MM.1S (cell line): ENCODE measurements at places on chromosomes 3 and 15.
A peak's percentile ranks its signal among the peaks of the same experiment; 100 is the strongest.

DNA sequence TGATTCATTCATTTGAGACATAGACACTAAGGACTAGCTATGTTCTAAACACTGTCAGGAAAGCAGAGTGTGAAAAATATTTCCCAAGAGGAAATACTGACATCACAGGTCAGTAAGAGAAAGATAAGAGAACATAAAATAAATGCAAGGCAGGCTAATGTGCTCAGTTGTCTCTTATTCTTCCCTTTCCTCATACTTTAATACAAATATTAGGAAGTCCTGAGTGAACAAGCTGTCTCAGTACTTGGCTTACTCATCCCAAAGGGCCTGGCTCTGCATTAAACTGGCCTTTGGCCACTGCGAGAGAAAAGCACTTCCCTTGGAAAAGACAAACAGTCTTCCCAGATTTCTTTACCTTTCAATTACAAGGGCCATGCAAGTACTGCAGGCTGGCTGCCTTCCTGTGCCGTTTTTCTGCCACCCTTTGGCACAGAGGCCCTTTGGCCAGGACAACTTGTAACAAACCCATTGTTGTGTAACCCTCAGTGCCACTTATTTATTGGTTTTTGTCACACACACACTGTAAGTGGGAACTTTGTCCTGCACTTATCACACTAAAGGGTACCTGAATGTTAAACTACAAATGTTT lies 31.7 kb downstream of the EDC3 start:
- no peak for DNase-seq

- no peak for DNase-seq
Measured at GRCh38 chr15:50624616-50625168, 61.9 kb downstream of the TRPM7 start.

DNA sequence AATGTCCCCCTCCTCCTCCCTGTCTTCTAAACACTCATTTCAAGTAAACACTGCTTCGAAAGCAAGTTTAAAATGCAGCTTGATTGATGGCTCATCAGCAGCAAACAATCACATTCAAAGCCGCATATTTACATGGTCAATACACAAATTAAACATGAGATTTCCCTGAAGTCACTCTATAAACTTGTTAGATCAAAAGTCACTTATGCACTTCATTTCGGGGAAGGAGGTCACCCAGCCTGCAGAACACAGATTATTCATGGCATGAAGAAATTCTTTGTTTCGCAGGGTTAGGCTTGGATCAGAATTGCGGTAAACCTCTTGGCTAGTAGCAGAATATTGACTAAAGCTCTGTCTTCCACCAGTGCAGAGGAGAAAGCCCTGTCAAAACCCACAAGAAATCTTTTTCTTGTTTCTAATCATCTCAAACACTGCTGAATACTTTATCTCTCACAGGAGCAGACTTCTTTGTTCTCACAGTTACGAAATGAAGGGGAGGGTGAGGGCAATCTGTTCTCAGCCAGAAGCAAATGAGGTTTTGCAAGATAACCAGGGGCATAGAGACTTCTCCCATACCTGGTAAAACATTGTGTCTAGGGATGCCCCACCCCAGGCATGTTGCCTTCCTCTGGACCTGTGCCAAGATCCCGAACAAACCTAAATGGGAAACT lies 133.3 kb upstream of the CHL1 start:
- no peak for DNase-seq

DNA sequence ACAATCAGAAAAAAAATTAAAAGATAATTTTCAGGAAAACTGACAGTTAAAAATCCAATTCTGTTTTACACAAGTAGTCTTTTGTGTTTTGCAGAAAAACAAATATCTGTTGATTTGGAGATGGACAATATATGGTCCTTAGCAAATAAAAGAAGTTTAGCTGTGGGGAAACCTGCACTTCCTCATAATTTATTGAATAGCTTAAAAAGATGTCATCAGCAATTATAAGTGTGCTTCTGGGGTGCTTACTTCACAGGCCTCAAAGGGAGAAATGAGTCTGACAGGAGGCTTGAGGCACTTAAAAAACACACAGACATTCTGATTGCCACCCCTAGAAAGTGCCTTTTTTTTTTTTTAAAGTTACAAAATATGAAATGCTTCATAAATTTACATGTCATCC lies 31.6 kb upstream of the CERS3 start:
- no peak for DNase-seq

DNA sequence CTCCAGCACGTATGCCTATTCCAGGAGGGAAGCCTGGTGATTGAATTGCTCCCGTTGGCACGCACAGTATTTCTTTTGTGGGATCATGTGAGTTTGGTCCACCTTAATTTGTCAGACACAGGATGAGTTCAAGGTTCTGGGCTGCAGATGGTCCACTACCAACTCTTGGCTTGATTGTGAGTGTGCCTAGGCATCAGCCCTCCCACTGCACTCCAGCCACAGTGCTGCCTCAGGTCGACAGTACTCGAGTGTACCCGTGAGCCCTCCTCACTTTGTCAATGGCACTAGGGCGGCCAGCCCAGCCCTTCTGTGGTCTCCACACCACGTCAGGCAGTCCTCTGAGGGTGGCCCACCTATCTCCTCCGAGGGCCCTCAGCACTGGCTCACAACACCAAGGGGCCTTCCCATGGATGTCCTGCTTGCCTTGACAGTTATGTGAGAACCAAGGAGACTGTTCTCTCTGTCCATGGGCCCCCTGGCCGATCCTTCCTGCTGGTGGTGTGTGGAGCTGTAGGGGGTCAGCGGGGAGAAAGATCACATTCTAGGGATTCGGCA lies 30.2 kb downstream of the CHRD start:
- no peak for DNase-seq

- no peak for DNase-seq
Measured at GRCh38 chr3:143124601-143125520, 5.3 kb downstream of the CHST2 start.

GRCh38 chr3:16741890-16742289 lies 136.7 kb upstream of the DAZL start:
- no peak for DNase-seq

DNA sequence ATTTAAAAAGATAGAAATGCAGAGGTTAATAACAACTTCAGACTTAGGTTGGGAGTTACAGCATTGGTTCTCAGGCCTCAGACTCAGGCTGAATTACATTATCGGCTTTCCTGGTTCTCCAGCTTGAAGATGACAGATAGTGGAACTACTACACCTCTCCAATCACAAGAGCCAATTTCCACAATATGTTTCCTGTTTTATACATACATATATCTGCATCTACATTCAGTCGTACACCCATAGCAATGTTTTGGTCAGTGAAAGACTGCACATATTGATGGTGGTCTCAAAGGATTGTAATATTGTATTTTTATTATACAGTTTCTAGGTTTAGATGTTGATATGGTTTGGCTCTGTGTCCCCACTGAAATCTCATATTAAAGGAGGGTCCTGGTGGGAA lies 35.4 kb downstream of the AADACL2 start:
- no peak for DNase-seq

- no peak for DNase-seq
Measured at GRCh38 chr15:100726421-100727190, 124.2 kb downstream of the ASB7 start.

- no peak for DNase-seq
Measured at GRCh38 chr3:193829781-193830180, 236.8 kb downstream of the OPA1 start.

GRCh38 chr15:55907797-55908196 lies 85.6 kb downstream of the NEDD4 start:
- DNase-seq, result no peak

DNA sequence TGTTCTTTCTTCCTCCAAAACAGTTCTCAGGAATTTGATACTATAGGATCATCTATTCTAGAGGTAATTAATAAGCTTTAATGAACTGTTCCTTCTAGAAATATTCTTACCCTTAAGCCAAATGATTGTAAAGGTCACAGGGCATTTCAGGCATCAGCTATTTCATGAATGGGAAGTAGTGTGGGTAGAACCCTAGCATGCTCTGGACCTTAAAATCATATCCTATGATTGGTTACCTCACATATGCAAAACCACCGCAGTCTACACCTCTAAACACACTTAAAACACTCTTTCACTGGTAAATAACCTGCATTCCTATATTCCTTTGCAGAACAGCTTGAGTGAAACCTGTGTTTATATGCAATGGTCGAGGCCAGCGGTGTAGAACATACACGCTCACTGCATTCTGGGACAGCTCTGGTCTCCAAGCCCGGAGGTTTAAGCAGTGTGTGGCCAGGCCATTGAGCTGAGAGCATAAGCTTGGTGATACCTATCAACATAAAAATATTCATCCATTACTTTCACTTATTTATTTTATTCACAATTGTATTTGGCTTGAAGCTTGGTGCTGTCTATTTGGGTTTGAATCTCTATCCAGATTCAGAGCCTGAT lies 87.7 kb upstream of the RASGRP1 start:
- DNase-seq, result no peak

DNA sequence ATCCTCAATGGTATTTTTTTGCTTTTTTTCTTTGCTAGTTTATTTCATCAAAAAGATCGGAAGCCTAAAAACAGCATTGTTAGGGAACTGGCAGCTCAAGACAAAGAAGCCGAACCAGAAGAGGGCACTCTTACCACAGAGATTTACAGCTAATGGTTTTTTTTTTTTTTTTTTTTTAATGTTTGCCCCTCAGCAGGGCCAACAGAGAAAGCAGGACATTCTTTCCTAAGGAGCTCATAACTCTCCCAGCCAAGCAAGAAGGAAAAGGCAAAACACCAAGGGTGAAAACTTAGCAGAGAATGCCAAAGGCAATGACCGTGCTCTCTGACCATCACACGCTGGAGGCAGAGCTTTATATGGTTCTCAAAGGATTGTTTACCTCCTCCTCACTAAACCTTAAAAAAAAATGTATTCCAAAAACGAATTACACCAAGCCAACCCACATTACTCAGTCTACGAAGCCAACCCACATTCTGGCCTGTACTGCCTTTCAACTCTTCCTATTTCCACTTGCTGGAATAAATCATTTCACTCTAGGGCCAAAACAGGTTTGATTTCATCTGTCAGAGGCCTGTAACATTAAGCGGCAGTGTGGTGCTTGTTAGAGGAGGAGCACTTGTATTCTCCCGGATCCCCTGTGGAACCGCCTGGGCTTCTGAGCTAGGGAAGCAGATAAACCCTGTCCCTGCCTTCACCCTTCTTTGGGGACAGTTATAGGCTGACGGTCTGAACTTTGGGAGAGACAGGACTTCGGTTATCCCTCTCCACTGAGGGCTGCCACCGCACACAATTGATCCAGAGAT lies 35.6 kb upstream of the GYG1 start:
- DNase-seq, result peak; percentile 52

DNA sequence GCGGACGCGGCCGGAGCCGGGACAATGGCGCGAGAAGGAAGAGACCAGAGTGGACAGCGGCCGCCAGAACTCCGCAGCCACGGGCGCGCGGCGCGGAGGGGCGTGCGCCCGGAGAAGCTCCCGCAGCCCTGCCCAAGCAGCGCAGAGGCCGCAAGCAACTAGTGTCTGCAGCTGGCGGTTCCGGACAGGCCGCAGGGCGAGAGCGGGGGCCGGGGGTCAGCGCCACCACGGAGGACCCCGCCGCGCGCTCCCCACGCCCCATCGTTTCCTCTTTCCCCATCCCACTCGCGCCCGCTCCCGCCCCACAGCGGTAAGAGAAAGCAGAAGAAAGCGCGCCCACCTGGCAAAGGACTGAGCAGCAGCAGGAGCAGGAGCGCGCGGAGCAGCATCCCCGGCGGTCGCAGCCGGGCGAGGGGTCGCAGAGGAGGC lies 440 bp downstream of the PRTG start:
- no peak for DNase-seq

GRCh38 chr15:55829826-55830225 lies 86.9 kb upstream of the PRTG start:
- peak; percentile 71 for DNase-seq

- peak; percentile 85 for DNase-seq
Measured at GRCh38 chr3:19264424-19264823, 116.1 kb downstream of the KCNH8 start.

GRCh38 chr15:20353966-20354883 lies 187.4 kb downstream of the GOLGA6L6 start:
- DNase-seq, result no peak
